ENCODE measurements at places on chromosomes 1 and 21. TPM values are rescaled to one million over a fixed set of nuclear protein-coding genes. Genes with fewer than 3 reads are reported as not detected.

Gene DNASE2B
- total RNA-seq, result not detected

Gene BRINP3
- 0.45 TPM for total RNA-seq

Gene KRTAP11-1
- total RNA-seq, result not detected

Gene PRAMEF6
- total RNA-seq, result not detected

Gene RGL1
- 13.3 TPM for total RNA-seq

Gene CSF3R
- not detected for total RNA-seq

Gene LEPR
- 2.7 TPM for total RNA-seq

Gene HYI
- total RNA-seq, result 42.9 TPM

GRCh38 chr1:1554926-1555915, 14.8 kb upstream of the TMEM240 start:
- DNase-seq, result peak; percentile 48

DNA sequence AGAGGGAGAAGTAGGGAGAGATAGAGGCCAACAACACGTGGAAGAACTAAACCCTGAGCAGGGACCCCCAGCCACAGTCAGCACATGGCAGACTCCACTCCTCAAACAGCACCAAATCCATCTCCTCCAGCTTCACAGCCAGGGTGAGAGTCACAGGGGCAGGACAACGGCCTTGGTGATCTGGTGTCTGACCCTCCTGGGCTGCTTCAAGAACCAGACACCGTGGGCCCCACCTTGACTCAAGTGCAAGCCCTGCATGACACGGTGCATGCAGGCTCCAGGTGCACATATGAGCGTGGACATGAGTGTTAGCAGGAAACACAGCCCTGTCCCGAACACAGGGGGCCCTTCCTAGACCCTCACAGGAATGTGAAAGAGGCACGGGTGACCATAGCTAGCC, 21.9 kb downstream of the S100A7 start:
- no peak for DNase-seq

DNA sequence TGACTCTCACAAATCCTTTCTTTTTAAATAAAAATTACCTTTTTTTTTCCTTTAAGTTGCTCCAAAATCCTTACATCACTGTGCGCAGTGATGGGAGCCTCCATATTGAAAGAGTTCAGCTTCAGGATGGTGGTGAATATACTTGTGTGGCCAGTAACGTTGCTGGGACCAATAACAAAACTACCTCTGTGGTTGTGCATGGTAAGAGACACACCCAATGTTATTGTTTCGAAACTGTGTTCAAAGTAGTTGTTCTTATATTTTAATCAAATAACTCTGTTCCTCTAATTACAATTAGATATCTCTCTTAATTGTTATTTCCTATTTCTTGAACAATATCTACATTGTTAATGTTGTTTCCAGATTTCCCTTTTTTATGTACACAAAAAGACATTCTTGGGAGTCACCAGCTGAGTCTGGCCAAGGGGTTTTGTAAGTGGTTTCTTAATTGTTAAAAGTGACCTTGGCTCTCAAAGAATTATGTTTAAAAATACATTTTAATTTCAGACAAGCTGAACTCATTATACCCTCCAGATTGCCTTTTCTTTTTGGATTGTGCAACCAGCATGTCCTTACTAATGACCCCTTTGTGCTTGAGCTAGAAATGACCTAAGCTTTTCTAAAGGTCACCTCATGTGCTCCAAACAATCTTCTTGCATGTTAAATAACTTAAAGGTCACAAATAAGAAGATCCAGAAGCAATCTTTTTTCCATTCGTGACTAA, 250.1 kb downstream of the HMCN1 start:
- no peak for DNase-seq

DNA sequence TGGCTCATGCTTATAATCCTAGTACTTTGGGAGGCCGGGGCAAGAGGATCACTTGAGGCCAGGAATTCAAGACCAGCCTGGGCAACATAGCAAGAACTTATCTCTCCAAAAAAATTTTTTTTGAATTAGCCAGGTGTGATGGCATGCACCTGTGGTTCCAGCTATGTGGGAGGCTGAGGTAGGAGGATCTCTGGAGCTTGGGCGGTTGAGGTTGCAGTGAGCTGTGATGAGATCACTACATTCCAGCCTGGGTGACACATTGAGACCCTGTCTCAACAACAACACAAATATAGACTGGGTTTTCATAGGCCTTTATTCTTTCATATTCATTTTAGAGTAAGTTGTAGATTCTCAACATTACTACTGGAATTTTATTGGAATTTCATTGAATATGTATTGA, 12.8 kb downstream of the MED18 start:
- no peak for DNase-seq

DNA sequence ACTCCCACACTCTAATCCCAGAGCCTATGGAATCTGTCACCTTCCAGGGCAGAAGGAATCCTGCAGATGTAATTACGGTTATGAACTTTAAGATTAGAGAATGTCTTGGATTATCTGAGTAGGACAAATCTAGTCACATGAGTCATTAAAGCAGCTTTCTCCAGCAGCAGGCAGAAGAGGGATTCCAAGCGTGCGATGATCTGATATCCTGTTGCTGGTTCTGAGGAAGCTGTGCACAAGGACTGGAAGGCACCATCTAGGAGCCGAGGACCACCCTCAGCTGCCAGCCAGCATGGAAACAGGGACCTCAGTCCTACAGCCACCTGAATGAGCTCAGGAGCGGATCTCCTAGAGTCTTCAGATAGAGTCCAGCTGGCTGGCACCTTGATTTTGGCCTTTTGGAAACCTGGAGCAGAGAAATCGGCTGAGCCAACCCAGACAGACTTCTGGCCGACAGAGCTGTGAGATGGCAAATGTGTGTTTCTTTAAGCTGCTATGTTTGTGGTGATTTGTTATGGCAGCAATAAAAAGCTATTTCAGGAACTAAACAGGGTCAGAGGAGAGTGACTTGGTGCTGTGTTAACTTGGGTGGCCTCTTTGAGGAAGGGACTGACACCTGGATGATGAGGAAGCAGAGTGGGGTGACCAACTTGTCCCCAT, 34.5 kb downstream of the LRRN2 start:
- no peak for DNase-seq

- no peak for DNase-seq
These were observed 101.6 kb upstream of the RUNX1 start for GRCh38 chr21:35150562-35151226.

- no peak for DNase-seq
These were observed 64.1 kb downstream of the TMCO4 start for GRCh38 chr1:19735440-19736127.

DNA sequence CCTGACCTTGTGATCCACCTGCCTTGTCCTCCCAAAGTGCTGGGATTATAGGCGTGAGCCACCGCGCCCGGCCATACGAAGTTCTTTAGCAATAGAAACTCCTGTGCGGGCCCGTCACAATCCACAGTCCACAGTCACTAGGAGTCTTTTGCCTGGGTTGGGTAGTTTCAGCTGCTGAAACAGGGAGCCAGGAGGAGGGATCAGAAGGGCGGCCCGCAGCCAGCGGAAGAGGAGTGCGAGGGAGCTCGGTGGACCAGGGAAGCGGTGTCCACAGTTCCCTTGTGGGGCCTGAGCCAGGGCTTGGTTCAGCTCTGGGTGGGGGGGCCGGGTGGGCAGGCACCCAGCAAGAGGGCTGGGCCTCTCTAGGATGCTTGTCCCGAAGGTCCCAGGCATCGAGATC, 17.9 kb upstream of the HSPG2 start:
- no peak for DNase-seq

DNA sequence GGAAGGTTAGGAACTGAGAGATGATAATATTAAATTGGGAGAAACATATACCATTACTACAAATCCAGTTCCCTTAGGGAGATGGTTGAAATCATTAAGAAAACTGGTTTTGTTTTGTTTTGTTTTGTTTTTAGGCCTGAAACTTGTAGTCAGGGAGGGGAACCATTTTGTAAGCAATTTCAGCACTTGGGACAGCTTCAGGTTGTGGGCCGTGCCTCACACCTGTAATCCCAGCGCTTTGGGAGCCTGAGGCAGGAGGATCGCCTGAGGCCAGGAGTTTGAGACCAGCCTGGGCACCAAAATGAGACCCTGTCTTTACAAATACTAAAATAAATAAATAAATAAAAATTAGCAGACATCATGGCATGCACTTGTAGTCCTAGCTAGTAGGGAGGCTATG, 694.3 kb upstream of the NR5A2 start:
- DNase-seq, result no peak

GRCh38 chr1:61261595-61261994, 179.2 kb downstream of the NFIA start:
- no peak for DNase-seq

DNA sequence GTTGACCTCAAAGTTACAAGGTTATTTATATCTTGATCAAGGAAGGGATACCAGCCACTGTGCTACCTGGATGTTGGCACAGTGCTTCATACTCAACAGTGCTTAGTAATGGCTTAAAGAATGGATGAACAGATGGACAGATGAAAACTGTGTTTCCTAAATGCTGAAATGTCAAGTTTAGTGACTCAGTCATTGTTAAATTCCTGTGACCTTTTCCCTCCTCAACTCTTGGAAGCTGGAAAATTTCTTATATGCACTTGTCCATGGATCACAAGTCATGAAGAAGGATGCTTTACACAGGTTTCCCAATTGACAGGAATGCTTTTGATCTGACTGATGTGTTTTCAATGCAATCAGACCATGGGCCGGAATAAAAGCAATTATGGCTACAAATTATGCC, 39.6 kb upstream of the SLC19A2 start:
- no peak for DNase-seq

- DNase-seq, result no peak
These were observed 5.5 kb downstream of the EFNA3 start for GRCh38 chr1:155083865-155084721.

DNA sequence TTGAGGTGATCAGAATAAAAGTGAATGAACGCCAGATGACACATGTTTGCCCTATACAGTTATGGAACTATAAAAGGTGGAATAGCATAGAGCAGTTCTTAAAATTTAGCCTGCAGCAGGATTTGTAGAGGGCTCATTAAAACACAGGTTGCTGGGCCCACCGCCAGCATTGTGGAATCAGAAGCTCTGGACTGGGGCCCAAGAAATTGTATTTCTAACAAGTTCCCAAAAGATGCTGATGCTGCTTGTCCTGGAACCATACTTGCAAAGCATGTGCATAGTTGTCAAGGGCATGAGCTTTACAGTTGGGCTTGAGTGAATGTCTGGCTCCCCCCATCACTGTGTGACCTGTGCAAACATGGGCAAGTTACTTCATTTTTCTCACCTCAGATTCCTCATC, 37.5 kb upstream of the LRRC53 start:
- DNase-seq, result no peak

- no peak for DNase-seq
These were observed 54.7 kb downstream of the COQ8A start for GRCh38 chr1:226994586-226995364.

- DNase-seq, result no peak
These were observed 2.4 kb downstream of the CTPS1 start for GRCh38 chr1:40981691-40982448.

GRCh38 chr1:10733474-10734366, 62.7 kb downstream of the CASZ1 start:
- no peak for DNase-seq

DNA sequence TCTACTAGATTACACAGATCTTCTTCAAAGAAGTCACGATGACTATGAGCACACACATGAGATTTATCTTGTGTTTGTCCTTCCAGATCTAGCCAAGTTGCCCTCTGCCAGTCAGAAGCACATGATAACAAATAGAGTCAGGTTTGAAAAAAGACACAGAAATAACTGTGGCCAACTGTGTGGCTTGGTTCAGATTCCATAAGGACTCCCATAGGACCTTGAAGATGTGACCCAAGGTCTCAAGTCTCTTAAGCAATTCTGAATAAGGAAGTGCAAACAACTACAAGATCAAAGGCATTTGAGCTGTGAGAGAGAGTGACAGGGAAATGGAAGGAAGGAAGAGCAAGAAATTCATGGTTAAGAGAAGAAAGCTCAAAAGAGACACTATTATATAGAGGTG, 194.0 kb downstream of the PLPP3 start:
- DNase-seq, result no peak
